ENCODE measurements at places on chromosomes 1 and 21.

GRCh38 chr1:85615586-85616363 is 35.2 kb downstream of the CCN1 start:
- no peak for DNase-seq

DNA sequence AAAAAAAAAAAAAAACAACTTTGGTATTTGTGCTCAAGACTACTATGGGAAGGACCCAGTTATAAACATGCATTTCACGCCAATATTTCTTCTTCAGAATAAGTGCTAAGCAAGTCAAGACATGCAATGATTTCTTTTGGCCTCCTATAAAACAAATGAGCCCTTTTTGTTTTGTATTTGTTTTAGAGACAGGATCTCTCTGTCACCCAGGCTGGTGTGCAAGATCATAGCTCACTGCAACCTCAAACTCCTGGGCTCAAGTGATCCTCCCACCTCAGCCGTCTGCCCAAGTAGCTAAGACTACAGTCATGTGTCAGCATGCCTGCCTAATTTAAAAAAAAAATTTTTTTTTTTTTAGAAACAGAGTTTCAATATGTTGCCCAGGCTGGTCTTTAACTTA is 348.7 kb downstream of the PCP4 start:
- no peak for DNase-seq

- no peak for DNase-seq
These were observed 14.7 kb upstream of the CFAP126 start for GRCh38 chr1:161382214-161383019.

DNA sequence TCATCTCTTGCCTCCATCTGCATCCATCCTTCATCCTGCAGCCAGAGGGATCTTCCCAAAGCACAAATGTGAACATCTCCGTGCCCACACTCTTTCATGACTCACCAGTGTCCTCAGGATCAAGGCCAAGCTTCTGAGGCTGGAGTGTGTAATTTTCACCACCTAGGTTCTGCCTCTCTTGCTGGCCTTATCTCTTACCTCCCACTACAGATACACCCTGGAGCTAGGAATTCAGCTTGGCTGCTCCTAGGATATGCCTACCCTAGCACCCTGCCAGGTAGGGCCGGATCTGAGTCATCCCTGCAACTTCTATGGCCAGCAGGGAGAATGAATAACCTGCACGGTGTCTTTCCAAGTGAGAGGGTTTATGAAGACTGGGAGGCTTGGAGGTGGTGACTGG is 208.7 kb upstream of the CSF3R start:
- no peak for DNase-seq

- DNase-seq: no peak
These were observed 85.7 kb upstream of the CCDC190 start for GRCh38 chr1:162946701-162947100.

GRCh38 chr1:44834328-44834727 is 8.7 kb downstream of the PTCH2 start:
- DNase-seq: no peak

GRCh38 chr1:173149887-173150286 is 57.2 kb downstream of the TNFSF4 start:
- no peak for DNase-seq

GRCh38 chr1:229694053-229694693 is 68.1 kb downstream of the URB2 start:
- DNase-seq: peak; percentile 75

DNA sequence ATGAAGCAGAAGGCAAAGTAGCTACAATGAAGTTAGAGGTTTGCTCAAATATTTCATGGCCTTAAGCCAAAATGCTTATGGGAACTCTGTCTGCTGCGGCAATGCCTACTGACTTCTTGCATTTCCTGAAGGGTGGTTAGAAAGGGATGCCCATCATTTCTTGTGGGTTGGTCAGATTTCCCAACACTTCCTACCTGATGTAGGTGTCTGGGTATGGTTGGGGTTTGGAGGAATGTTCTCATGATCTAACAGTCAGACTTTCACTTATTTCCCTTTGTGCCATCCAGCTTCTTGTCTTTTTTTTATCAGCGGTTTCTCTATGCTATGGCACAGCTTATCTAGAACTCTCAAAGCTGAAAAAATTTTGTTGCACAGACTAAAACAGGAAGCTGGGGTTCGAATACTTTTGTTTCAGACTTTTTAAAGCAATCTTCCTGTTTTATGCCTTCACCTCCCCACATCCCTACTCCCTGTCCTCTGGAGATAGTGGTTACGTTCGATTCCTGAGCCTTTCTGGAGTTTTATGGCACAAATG is 307.7 kb downstream of the USP25 start:
- no peak for DNase-seq

- DNase-seq: no peak
These were observed 105.0 kb upstream of the SAMD11 start for GRCh38 chr1:818618-819291.

DNA sequence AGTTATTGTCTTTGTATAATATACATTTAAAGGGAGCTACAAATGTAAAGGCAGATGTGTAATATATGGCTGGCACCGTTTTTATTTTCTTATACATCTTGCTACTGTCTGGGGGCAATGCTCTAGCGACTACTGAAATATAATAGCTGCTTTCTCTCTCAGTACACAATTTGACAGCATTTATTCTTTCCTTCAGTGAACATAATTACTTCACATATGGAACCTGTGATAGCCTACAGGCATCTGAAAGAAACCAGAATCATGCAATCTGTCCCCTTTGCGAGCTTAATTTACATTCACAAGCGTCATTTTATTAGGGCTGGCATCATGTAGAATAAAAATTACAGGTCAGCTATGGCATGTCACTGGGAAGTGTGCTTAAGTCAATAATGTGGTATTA is 557.5 kb upstream of the PTBP2 start:
- no peak for DNase-seq
